ENCODE measurements at places on chromosomes 2 and 18. TPM values are rescaled to one million over a fixed set of nuclear protein-coding genes. Genes with fewer than 3 reads are reported as not detected.

The BARD1 gene
- total RNA-seq: 13.2 TPM

The TCF23 gene
- total RNA-seq: not detected

The RAB27B gene
- total RNA-seq: 0.08 TPM

The MC5R gene
- total RNA-seq: not detected

The COL4A4 gene
- total RNA-seq: 3.0 TPM

The PRKAG3 gene
- total RNA-seq: 0.13 TPM

The OSR1 gene
- 1.4 TPM for total RNA-seq

The C1QL2 gene
- total RNA-seq: not detected

The LCT gene
- total RNA-seq: not detected

The EN1 gene
- 0.13 TPM for total RNA-seq

The SNORC gene
- 1.1 TPM for total RNA-seq

The STK16 gene
- 16.3 TPM for total RNA-seq

The SIX3 gene
- total RNA-seq: not detected

The TAF1B gene
- 8.4 TPM for total RNA-seq

The TGFA gene
- total RNA-seq: 0.73 TPM

The CNTNAP5 gene
- not detected for total RNA-seq

The ALPG gene
- not detected for total RNA-seq

The AP1S3 gene
- 0.19 TPM for total RNA-seq

The ARPC2 gene
- 172 TPM for total RNA-seq

The KLHL29 gene
- 1.6 TPM for total RNA-seq

The CXCR1 gene
- 1.9 TPM for total RNA-seq

The APLF gene
- total RNA-seq: 6.5 TPM

The SATB2 gene
- total RNA-seq: 1.5 TPM

The CHRND gene
- total RNA-seq: 0.11 TPM

The RAPH1 gene
- total RNA-seq: 20.6 TPM

The NABP1 gene
- 6.6 TPM for total RNA-seq

The CCBE1 gene
- 0.05 TPM for total RNA-seq

The SKOR2 gene
- total RNA-seq: not detected

The UCN gene
- total RNA-seq: 2.1 TPM

The SERPINB4 gene
- not detected for total RNA-seq

The MRPS5 gene
- 69.4 TPM for total RNA-seq

The PIEZO2 gene
- total RNA-seq: 0.46 TPM

The RAPGEF4 gene
- total RNA-seq: 12.6 TPM

The SALL3 gene
- total RNA-seq: 0.30 TPM

The DLX1 gene
- not detected for total RNA-seq

The FSIP2 gene
- 0.40 TPM for total RNA-seq

The MEP1B gene
- total RNA-seq: 0.13 TPM

The RSAD2 gene
- total RNA-seq: 4.6 TPM

The ZC3H6 gene
- 19.1 TPM for total RNA-seq

The EDAR gene
- total RNA-seq: not detected

The KCNJ13 gene
- not detected for total RNA-seq

The LIPG gene
- 1.7 TPM for total RNA-seq

The CAPN14 gene
- total RNA-seq: 0.16 TPM

The SH3BP4 gene
- total RNA-seq: 9.1 TPM

The NAPG gene
- total RNA-seq: 44.8 TPM

The CFAP221 gene
- 1.2 TPM for total RNA-seq

The TUBA4B gene
- not detected for total RNA-seq

Data from cardiac septum (tissue), 1 donor.